ENCODE measurements at places on chromosomes 5 and 9.

- no peak for DNase-seq
Measured at GRCh38 chr5:160213537-160213936, 15.8 kb upstream of the FABP6 start.

DNA sequence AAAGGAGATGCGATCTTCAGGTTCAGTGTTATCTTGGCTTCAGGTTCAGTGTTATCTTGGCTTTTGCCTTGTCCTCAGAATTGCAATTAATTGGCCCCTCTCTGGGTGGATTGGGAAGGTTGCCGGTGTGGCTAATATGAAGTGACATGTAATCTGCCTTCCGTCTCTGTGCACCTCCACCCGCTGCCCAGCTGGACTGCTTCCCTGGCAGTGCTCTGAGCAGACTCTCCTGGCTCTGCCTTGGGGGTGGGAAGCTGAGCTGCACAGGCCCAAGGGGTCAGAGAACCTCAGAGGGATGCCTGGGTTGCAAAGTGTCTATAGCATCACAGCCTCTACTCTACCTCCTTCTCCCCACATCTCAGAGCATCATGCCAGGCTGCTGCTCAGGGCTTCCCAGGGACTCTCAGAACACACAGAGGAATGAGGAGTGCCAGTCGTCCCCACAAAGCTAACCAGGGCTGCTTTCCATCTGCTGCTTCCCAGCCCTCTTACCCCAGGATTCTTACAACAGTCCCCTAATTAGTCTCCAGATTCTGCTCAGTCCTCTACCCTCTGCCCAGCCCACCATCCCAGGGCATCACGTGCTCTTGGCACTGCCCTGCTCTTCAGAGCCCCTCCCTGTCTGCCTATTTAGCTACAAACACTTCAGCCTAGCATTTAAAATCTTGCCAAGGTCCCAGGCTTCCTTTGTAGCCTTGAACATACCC lies 54.4 kb upstream of the AFAP1L1 start:
- DNase-seq = no peak

GRCh38 chr5:173835661-173836060 lies 52.5 kb upstream of the CPEB4 start:
- DNase-seq = peak; percentile 49

DNA sequence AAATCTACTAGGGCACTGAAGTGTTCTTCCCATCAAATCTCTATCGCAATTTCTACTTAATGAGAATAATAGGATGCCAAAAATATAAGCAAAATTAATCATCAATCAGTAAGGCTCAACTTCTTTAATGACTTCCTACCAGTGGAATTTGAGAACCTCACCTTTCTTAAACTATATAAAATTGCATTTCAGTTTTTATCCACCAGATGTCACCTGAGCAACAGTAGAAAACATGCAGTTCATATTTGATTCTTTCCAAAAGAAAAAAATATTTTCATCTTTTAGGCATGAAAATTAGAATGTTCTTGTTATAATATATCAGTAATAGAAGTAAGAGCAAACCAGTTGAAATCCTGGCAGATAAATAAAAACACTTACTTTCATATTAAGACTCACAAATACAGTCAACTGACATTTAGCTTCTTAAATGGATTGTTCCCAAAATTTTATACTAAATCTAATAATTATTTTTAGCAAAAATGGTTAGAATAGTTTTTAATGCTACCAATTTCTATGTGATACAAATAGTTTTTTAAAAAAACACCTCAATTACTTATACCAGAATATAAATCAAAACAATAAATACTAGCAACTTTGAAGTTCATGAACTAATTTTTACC lies 13.4 kb upstream of the CCDC112 start:
- peak; percentile 75 for DNase-seq

DNA sequence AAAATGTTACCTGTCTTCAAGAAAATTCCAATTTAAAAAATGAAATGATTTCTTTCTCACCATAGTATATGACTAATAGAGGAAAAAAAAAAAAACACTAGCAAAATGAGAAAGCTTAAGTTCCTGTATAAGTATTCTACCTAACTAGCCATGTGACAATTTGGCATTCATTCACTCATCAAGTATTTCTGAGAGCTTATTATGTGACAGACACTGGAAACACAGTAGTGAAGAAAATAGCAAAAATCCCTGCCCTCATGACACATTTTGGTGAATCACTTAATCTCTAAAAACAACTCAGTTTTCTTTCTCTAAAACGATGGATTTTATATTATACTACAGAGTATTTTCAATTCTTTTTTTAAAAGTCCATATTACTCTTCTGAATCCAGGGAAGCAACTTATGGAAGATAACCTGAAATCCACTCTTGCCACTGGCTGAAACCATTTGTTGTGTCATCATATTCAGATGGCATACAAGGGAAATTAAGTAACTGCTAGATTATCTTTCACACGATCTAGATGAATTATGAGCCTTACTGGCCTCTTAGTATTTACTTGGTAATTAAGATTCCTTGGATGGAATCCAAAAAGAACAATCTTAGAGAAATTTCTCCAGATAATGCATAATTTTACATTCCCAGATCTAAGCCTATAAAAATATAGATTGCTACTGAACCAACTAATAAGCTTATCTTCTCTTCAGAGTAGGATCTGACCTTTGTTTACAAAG lies 5.5 kb downstream of the PTBP3 start:
- peak; percentile 59 for DNase-seq

GRCh38 chr9:134551644-134552348 lies 89.8 kb upstream of the COL5A1 start:
- DNase-seq = peak; percentile 82

- DNase-seq = no peak
Measured at GRCh38 chr5:168660691-168661090, 81.5 kb upstream of the PANK3 start.

GRCh38 chr5:150406723-150407095 lies 6.0 kb downstream of the CD74 start:
- no peak for DNase-seq
